ENCODE measurements at places on chromosomes 7 and 10. TPM values are rescaled to one million over a fixed set of nuclear protein-coding genes. Genes with fewer than 3 reads are reported as not detected.

The RAPGEF5 gene
- 269 TPM for total RNA-seq

DNA sequence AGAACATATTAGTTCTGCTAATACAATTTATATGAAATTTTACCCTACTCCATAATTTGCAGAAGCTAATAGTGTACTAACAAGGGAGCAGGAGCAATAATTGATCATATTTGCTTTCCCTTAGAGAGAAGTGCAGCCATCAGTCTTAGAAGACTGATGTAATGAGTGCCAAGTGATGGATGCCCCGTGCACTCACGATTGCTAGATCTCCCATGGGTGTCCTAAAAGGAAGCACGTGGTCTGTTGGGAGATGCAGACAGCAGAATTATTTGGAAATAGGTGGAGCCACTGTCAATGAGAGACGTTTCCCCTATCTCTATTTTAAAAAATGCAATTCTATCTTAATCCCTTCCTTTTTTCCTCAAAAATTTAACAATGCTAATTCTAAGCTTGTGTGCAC lies 772.2 kb upstream of the C7orf33 start:
- DNase-seq = no peak

The TACC2 gene
- 8.2 TPM for total RNA-seq

The TMEM213 gene
- total RNA-seq = not detected

GRCh38 chr10:88467835-88468485 lies 115.2 kb downstream of the RNLS start:
- DNase-seq = no peak

GRCh38 chr10:123154711-123155505 lies 706 bp downstream of the BUB3 start:
- DNase-seq = peak; percentile 65

The MARCHF5 gene
- 41.2 TPM for total RNA-seq

DNA sequence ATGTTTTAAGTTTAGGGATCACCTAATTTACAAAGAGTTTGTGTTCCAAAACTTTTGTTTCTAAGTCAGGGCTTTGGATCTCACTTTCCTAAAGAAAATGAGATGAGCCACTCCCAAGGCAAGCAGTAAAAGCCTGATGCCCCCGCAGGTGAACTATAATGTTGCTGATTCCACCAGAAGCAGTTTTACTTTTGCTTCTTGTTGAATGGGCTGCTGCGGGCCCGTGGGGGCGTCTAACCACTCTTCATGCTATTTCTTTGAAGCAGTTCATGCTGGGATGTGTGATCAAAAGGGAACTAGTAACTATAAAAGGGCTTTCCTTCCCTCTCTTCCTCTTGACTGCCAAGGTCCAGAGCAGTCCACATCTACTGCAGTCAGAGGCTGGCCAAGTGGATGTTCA lies 118.7 kb upstream of the NEBL start:
- no peak for DNase-seq

DNA sequence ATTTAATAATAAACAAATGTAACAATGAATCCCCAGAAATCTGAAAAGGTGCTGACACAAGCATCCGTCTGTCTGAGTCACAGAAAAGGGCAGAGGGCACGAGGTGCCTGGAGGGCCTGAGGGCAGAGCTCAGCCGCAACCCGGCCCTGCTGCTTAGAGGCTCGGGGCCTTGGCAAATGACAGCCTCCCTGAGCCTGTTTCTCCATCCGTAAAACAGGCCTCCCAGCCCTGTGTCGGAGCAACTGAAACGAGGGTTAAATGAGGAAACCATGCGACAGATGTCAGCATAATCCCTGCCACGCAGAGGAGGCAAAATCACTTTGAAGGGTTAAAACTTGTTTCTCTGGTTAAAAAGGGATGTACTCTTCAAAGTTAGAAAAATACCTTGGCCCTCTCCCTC lies 24.9 kb downstream of the NUDT1 start:
- peak; percentile 53 for DNase-seq

The EBLN1 gene
- total RNA-seq = not detected

- DNase-seq = no peak
These were observed 114.1 kb downstream of the POU6F2 start for GRCh38 chr7:39091774-39092173.

GRCh38 chr7:54426406-54426805 lies 115.8 kb upstream of the VSTM2A start:
- no peak for DNase-seq

- no peak for DNase-seq
These were observed 467.0 kb upstream of the PODXL start for GRCh38 chr7:132023466-132023865.

The MOGAT3 gene
- not detected for total RNA-seq

DNA sequence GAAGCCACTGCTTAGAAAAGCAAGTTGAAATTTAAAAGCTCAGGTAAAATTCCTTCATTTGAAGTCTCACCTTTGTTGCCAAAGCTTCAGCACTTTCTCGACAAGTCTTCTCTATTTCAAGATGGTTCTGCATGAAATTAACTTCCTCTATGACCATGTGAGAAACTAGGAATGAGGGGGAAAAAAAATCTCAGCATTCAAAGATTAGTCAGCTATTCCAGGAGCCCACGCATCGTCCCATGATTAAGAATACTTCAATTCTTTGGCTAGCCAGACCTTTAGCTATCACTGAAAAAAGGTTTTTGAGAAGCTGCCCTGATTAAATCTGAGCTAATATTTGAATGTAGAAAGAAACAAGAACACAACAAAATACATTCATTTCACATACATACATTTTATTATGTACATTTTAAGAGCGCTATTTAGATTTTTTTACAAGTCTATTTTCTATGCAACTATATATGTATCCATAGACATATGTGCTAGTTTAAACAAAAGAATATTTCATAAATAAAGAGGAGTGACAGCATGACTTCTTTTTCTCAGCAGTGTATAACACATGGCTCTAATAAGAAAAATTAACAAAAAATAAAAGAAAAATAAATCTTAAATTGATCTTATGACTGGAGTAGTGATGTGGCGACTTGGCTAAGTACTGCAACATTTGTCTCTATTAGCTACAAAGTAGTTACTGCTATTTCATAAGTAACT lies 44.8 kb downstream of the SHTN1 start:
- DNase-seq = no peak

The ZNF804B gene
- not detected for total RNA-seq

GRCh38 chr7:141118767-141119166 lies 44.9 kb downstream of the TMEM178B start:
- DNase-seq = no peak

DNA sequence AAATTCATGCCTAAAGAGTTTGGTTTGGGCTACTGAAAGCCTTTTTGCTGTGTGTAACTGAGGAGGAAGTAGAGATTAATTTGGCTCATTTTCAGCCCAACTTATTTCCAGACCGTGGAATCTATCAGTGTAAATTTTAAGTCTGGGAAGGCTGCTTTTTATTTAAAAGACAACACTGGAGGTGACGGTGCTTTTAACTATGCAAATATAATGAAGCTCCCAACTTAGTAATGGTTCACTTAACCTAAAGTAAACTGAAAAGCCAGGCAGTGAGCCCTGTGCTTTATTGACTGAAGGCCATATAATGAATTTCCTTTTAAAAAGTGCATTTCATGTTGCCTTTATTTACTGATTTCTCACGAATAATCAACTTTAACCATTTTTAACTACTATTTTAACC lies 127.2 kb downstream of the NPY start:
- DNase-seq = no peak
